ENCODE measurements at places on chromosomes 7 and 10. TPM values are rescaled to one million over a fixed set of nuclear protein-coding genes. Genes with fewer than 3 reads are reported as not detected.

LIPM gene
- not detected for total RNA-seq

GRCh38 chr10:83764666-83765065 lies 374.6 kb upstream of the GHITM start:
- no peak for DNase-seq

SYT15 gene
- 0.91 TPM for total RNA-seq

- no peak for DNase-seq
These were observed 193.8 kb downstream of the CYP26A1 start for GRCh38 chr10:93267521-93267920.

LLCFC1 gene
- not detected for total RNA-seq
